GM20000 (cell line): ENCODE measurements at places on chromosomes 12 and 14.

- DNase-seq, result no peak
Observed at GRCh38 chr14:104669697-104670096, 19.7 kb upstream of the INF2 start.

GRCh38 chr12:15787778-15788177, 1.4 kb downstream of the EPS8 start:
- DNase-seq, result no peak

DNA sequence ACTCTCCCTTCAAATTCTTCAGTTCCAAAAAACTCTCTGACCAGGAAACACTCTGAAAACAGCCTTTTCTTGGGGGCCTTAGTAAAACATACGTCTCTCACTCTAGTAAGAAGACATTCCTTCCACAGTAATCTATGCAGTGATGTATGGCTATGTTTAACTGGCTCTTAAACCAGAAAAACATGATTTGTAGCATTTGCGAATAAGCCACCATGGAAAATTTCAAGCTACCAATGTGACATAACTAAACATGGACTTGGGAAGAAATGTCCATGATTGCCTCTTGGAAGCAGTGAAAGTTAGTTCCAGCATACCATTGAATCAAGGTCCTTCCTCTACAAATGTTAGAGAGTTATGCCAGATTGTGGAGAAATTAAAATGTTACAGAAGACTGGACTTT, 121.5 kb upstream of the ATF7IP start:
- DNase-seq, result no peak

GRCh38 chr12:121981456-121981855, 40.2 kb upstream of the BCL7A start:
- DNase-seq, result no peak

DNA sequence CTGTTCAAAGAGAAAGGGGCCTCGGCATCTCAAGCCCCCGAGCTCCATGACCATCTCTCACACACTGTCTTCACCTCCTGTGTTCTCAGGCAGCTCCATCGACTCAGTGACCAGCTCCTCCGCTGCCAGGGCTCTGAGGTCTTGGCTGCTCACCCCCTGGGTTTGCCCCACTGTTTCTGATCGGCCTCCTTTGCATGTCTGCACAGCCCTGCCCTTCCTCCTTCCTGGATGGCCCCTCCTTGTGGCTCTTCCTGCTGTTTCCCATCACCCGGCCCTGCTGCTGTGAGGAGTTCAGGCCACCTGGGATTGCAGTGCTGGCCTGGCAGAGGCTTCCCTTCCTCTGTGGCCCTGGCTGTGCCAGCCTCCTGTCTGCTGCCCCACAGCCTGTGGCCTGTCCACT, 38.1 kb upstream of the PIWIL1 start:
- DNase-seq, result no peak

DNA sequence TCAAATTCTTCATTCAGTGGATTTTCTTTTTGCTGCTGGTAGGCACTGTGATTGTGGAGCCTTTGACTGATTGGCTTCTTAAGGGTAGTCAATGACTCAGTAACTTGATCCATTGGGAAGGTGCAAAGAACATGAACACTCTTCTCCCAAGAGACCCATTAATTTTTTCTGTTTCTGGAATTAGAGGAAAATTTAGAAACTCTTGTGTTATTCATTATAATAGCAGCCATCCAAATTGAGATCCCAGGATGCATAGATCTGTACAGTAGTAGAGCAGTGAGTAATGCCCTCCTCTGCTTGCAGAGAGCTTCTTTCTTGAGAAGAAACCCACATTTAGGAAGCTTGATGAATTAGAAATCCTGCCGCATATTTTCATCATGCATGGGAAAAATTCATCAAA, 63.9 kb downstream of the MYRFL start:
- DNase-seq, result no peak

GRCh38 chr14:23861666-23862065, 91.9 kb upstream of the DHRS4 start:
- DNase-seq, result no peak

GRCh38 chr12:113222730-113223531, 1.7 kb downstream of the TPCN1 start:
- no peak for DNase-seq

GRCh38 chr14:75402867-75403413, 24.9 kb upstream of the JDP2 start:
- no peak for DNase-seq

GRCh38 chr12:49331380-49332222, 5.4 kb downstream of the C1QL4 start:
- DNase-seq, result peak; percentile 59

GRCh38 chr14:64566651-64567122, 16.9 kb downstream of the PPP1R36 start:
- DNase-seq, result no peak

- DNase-seq, result no peak
Observed at GRCh38 chr14:49545716-49546115, 40.5 kb downstream of the RPS29 start.

DNA sequence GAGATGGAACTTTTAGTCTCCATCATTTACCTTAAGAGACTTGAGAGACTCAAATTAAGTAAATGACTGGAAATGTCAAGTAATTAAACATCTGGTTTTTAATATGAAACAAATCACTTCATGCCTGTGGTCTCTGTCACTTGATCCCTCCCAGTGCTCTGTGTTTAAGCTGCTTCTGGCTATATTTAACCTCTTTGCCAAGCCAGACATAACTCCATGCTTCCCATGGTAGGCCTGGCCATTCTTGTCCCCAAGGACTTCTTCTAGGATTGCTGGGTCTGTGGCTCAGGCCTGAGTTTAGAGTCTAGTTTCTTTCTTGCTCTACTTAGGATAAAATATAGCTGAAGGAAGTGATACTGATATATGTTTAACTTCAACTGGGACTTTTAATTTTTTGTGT, 1013.6 kb downstream of the FLRT2 start:
- no peak for DNase-seq

DNA sequence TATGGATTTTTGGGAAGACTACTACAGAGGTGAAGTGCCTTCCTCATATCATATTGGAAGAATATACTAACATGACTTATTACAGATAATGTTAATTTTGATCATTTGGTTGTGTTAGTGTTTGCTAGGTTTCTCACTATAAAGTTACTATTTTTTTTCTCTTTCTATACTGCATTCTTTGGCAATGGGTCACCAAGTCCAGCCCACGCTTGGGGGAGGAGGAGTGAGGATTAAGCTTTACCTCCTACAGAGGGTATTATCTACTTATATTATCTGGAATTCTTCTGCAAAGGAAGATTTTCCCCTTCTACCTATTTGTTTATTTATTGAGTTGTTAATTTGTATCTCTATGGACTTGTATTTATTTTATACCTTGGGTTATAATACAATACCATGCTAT, 31.5 kb downstream of the SCN8A start:
- no peak for DNase-seq

DNA sequence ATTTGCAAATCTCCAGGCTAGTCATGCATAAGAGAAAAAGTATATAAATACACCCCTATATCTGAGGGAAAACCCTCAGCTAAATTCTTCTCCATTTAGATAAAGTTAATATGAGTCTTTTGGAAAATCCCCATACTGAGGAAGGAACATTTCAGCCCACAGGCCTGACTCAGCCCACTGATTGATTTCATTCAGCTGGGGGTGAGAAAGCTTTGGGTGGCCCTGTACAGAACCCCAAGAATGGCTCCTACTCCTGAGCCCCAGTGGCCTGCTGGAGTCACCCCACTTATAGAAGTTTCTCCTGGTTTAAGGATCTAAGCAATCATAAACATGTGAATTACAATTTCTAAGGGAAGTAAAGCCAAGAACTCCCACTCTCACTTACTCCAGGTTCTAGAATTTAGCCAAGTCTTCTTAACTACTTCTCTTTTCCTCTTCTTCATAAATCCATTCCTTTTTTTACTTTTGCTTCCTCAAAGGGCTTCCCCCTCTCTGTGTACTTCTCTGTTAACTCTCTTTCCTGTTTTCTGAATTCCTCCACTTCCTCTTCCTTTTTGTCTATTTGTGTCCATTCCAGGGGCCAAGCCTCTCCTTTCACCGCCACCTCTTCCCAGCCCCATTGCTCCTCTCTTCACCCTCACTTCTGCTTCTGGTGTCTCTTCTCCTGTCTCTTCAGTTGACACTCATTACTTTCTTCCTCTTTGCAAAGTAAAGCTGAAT, 21.0 kb downstream of the RTN1 start:
- DNase-seq, result no peak

- no peak for DNase-seq
Observed at GRCh38 chr12:32240831-32241230, 134.2 kb downstream of the BICD1 start.

- DNase-seq, result no peak
Observed at GRCh38 chr12:88579161-88579517, 1.1 kb downstream of the KITLG start.

DNA sequence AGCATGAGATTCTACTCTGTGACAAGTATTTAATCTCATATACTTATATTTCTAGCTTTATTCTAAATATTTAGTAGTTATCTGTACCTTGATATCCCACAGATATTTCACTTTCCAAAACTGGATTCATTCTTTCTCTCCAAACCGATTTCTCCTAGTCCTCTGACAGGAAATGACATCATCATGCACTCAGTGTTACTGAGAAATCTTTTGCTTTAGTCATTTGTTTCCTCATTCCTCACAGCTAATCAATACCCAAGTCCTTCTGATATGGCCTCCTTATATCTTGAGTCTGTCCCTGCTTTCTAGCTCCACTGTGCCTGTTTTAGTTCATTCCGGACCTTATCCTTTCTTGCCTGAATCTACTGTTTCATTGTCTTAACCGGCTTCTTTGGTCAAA, 39.4 kb upstream of the E2F7 start:
- DNase-seq, result no peak

DNA sequence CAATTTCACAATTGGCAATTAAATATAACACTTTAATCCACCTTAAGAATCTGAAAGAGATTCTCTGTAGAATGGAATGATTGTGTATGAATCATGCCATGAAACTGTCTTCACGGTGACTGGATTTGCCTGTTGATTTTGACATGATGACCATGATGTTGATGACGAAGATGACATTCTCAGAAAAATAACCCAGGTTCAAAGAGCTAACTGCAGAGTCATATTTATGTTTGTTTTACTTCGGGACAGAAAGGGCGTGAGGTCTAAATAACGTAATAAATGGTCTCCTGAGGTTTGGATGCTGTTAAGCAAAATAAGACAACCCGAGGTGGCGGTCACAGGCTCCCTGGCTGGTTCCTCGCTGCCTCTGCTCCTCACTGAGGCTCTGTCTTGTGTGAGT, 532.0 kb downstream of the TMEM121 start:
- no peak for DNase-seq

DNA sequence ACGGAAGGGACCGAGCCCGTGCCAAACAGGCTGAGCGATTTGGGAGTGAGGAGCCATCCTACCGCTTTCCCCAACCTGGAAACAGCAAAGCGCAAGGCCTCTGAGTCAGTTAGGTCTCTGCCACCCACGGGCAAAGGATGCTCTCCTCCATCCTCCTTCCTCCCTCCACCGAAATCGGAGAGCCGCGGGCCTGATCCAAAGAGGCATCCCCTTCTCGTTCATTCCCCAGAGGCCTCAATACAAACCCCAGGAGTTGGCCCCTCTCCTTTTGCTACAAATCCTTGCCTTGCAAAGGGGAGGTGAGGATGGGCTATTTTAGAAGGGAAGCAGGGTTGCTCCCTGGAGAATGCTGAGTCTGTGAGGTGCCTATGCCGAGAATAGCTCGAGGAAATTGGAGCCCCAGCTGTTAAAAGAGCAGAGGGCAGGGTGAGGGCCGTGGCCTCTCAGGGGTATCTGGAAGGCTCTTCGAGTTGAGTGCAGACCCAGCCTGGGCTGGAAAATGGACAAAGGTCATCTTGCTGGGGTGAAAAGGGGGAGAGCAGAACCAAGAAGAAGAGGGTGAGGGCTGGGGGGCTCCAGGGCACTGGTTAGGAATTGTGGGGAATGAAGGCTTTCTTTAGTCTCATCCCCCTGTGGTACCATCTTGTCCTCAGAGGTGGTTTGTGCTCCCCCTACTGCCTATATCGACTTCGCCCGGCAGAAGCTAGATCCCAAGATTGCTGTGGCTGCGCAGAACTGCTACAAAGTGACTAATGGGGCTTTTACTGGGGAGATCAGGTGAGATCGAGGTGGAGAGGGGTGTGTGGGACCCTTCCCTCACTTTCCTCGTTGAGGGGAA, 1.1 kb downstream of the TPI1 start:
- DNase-seq, result no peak

GRCh38 chr14:83697099-83697498, 1832.8 kb upstream of the FLRT2 start:
- DNase-seq, result no peak

DNA sequence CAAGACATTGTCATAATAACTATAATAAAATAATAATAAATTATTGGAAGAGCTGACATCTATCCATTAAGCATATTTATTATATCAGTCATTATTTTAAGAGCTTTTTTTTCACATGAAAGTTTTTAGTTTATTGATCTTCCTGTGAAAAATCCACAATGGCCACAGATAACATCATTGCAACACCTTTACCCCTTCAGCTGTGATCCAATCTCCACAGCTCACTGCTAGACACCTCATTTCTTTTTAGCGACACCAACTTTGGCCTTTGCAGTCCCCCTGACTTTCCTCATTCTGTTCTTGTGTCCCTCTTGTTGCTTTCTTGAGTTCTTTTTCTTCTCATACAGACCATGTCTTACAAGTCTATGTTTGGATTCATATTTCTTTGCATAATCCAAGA, 67.4 kb downstream of the STON2 start:
- no peak for DNase-seq

DNA sequence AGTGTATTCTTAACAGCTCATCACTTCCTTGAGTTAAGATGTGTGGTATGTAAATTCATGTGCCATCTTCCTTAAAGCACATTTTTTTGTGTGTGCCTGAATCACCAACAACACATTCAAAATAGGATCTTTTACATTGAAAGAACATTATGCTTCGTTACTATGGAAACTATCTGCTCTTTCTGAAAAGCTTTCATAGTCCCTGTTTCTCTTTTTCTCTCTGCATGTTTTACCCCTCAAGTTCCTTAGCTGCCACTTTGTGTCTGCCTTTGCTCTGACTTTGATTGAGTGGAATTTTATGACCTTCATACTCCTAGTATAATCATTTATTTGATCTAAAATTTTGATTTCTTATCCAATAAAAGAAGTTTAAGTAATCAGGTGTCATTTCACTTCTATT, 880.3 kb upstream of the FOXG1 start:
- no peak for DNase-seq

GRCh38 chr14:24863968-24864684, 185.8 kb downstream of the STXBP6 start:
- no peak for DNase-seq

DNA sequence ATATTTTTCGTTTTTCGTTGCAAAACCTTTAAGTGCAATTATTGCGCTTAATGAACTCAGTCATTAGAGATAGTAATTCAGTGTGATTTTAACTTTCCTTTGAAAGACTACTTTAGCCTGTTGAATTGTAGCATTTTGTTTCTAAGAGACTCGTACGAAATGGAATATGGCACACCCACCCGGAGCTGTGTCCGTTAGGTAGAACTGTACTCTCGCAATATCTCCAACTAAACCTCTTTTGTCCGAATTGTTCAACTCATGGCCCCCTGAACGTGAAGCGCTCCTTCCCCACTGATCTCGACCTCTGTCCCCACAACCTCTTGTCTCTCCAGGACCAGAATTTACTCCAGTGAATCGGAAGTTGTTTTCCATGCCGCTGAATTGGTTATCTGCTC, 800 bp downstream of the PCNX4 start:
- DNase-seq, result peak; percentile 17
